Sigmoid colon (tissue), 7 donors: ENCODE measurements at places on chromosomes 6 and 20. TPM values are rescaled to one million over a fixed set of nuclear protein-coding genes. Genes with fewer than 3 reads are reported as not detected.

GRCh38 chr6:118719351-118720124, 68.1 kb upstream of the CEP85L start:
- no peak for DNase-seq

DNA sequence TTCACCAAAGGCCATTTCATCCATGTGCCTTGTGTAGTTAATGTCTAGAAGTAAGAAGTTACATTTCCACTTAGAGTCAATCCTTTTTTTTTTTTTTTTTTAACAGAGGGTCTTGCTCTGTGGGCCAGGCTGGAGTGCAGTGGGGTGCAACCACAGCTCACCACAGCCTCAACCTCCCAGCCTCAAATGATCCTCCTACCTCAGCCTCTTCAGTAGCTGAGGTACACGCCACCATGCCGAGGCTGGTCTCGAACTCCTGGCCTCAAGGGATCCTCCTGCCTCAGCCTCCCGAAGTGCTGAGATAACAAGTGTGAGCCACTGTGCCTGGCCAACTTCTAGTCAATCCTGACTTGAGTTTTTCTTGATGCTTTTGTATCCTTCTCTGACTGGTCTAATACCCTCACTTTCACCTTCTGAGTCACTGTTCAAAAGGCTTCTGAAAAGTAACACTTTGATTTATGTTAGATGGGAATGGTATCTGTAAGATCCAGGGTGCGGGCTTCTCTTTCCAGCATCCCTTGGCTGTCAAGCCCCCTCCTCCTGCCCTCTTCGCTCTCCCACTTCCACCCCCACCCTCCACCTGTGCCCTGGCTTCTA, 22.1 kb downstream of the TRAM2 start:
- DNase-seq, result no peak

DNA sequence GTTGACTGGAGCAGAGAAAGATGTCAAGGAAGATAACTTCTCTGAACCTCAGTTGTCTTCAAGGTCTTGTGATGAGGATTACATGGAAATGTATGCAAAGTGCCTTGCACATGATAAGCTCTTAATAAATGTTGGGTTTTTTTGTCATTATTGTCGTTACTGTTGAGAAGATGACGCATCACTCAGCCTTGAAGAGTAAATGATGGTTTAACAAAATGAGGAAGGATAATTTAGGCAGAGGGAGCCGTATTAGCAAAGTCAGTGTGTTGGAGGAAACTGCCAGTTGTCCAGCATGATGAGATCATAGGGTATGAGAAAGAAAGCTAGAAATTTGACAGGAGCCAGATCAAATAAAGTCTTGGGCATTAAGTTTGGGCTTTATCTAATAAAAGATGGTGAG, 8.8 kb upstream of the SUPT3H start:
- no peak for DNase-seq

GRCh38 chr6:90319044-90319443, 22.4 kb upstream of the BACH2 start:
- no peak for DNase-seq

- no peak for DNase-seq
These were observed 121.7 kb downstream of the NKAIN2 start for GRCh38 chr6:123925350-123925749.

The SSTR4 gene
- polyA plus RNA-seq, result not detected

DNA sequence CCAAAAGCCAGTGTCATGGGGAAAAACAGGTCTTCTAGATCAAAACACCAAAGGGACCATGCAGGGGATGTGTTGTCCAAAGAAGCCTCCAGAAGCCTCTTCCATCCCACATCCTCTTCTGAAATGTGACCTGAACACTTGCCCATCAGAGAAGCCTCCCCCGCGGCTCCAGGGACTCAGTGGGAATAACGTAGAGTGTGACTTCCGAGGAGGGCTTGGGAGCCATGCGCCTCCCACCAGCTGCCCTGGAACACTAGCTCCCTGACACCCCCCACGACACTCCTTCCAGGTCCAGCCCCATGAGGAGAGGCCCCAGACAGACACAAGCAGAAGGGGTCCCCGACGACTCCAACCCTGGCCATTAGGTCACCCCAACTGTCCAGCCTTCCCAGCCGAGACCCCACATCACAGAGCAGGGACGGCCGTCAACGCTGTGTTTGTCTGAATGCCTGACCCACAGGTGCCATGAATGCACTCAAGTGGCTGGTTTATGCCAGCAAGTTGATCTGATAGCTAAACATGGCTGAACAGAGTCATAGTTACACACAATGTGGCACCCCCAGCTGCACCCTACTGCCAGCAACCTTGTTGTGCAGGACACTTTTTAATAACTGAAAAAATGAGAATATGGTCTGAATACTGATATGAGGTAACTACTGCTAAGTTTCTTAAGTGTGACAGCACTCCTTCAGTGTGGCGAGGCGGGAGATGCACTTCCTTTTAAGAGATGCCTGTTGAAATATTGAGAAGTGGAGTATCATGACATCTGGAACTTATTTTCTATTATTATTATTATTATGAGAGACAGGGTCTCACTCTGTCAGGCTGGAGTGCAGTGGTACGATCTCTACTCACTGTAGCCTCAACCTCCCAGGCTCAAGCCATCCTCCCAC, 58.0 kb downstream of the GINS1 start:
- peak; percentile 49 for DNase-seq

GRCh38 chr6:13427801-13428582, 59.4 kb downstream of the GFOD1 start:
- DNase-seq, result no peak

GRCh38 chr6:42935322-42935721, 6.0 kb downstream of the CNPY3 start:
- no peak for DNase-seq

The RPL10A gene
- 2,051 TPM for polyA plus RNA-seq

The CCN2 gene
- polyA plus RNA-seq, result 7.4 TPM

- DNase-seq, result no peak
These were observed 53.3 kb downstream of the CHMP4B start for GRCh38 chr20:33864324-33864963.

DNA sequence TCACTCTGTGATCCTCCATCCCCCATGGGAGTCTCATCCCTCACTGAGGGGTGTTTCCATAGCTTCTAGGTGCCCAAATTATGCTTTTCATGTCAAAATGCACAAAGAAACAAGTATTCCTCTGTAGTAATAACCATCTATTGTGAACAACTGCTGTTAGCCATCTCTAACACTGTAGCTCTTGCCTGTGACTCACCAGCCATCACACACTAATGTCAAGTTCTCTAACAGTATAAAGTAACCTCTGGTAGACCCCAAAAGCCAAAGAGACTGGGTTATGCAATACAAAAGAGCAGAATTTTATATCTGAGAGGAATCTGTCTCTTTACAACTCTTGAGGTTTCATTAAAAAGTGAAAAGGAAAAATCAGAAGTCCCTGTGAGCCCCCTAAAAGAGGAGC, 25.4 kb upstream of the IYD start:
- no peak for DNase-seq

GRCh38 chr6:75935473-75935793, 137.0 kb downstream of the IMPG1 start:
- DNase-seq, result no peak

GRCh38 chr20:24488800-24489175, 19.4 kb downstream of the SYNDIG1 start:
- no peak for DNase-seq

The ABHD16B gene
- polyA plus RNA-seq, result 0.44 TPM

The KCNK5 gene
- polyA plus RNA-seq, result 8.6 TPM

The CAGE1 gene
- 0.04 TPM for polyA plus RNA-seq

DNA sequence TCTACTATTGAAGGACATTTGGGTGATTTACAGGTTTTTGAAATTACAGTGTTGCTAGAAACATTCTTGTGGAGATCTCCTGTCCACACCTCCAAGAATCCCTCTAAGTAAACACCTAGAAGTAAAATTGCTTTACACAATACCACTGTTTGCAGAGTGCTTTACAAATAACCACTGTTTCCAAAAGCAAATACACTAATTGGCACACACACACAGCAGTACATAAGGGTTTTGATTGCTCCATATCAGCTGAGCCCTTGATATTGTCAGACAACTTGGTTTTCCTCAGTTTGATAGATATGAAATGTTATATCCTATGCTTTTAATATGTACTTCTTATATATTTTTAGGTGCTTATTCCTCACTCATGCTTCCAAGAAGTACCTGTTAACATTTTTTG, 6.3 kb downstream of the HMGN4 start:
- no peak for DNase-seq

DNA sequence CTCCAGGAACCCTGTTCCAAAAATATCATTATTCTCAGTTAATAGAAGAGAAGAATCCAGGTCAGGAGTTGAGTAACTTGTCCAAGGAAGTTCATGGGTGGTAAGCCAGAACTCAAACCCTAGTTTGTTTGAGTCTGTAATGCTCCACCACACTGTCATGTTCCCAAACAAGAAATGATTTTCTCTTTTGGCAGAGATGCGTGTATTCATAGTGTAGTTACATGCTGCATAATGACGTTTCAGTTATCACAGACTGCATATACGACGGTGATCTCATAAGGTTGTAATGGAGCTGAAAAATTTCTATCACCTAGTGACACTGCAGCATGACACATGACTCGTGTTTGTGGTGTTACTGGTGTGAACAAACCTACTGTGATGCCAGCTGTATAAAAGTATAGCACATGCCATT, 102.6 kb downstream of the TULP4 start:
- no peak for DNase-seq

The RIPOR2 gene
- polyA plus RNA-seq, result 29.7 TPM

DNA sequence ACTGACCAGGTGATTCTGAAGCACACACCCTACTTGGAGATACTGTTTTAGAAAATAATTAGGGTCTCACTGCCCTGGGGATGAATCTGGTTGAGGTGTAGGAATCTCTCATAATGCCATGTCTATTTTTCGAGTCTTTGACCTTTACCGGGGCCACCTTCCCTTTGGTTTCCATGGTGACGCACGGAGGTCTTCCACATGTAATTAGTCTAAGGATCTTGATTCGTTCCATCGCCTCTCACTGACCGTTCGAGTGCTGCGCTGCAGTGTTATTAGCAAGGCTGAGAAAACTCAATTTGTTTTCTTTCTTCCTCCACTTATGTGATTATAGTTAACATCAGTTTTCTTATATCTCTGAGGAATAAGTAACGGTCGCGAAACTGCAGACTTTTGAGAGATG, 144.3 kb upstream of the SPACA1 start:
- no peak for DNase-seq

The PPDPF gene
- polyA plus RNA-seq, result 658 TPM

DNA sequence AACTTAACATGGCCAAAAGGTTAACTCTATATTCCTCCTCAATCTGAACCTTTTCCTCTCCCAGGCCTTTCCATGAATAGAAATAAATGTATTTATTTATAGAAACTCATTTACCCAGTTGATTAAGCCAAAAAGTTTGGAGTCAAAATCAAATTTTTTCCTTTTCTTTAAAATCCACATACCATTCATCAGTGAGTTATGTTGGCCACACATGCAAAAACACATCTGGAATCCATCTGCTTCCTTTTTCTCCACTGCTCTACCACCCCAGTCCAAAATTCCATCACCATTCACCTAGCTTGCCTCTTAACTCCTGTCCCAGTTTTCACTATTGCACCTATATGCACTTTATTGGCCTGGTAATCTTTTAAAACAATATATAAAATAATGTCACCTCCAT, 62.4 kb upstream of the TMEM200A start:
- DNase-seq, result no peak

GRCh38 chr6:155472886-155473285, 17.2 kb upstream of the NOX3 start:
- no peak for DNase-seq

The PI3 gene
- polyA plus RNA-seq, result 84.1 TPM

The BPI gene
- polyA plus RNA-seq, result not detected

- no peak for DNase-seq
These were observed 13.0 kb downstream of the ZC3H12D start for GRCh38 chr6:149471801-149472200.

- no peak for DNase-seq
These were observed 3.6 kb upstream of the EMILIN3 start for GRCh38 chr20:41370176-41370575.

- no peak for DNase-seq
These were observed 10.0 kb upstream of the ARMC2 start for GRCh38 chr6:108838101-108838717.

- DNase-seq, result no peak
These were observed 20.7 kb upstream of the ADGB start for GRCh38 chr6:146578054-146578453.

- peak; percentile 85 for DNase-seq
These were observed 17.9 kb upstream of the CST3 start for GRCh38 chr20:23655491-23656211.

- DNase-seq, result no peak
These were observed 8.7 kb upstream of the DSP start for GRCh38 chr6:7532821-7533220.

- no peak for DNase-seq
These were observed 261.1 kb upstream of the RGS17 start for GRCh38 chr6:153392156-153392555.

The TXLNB gene
- not detected for polyA plus RNA-seq

The SLC22A7 gene
- not detected for polyA plus RNA-seq

- no peak for DNase-seq
These were observed 104.2 kb upstream of the DST start for GRCh38 chr6:56746767-56747504.

The RIMS1 gene
- not detected for polyA plus RNA-seq

The ADGB gene
- 0.13 TPM for polyA plus RNA-seq

- DNase-seq, result peak; percentile 73
These were observed 1.4 kb upstream of the PPP1R18 start for GRCh38 chr6:30687659-30688431.

DNA sequence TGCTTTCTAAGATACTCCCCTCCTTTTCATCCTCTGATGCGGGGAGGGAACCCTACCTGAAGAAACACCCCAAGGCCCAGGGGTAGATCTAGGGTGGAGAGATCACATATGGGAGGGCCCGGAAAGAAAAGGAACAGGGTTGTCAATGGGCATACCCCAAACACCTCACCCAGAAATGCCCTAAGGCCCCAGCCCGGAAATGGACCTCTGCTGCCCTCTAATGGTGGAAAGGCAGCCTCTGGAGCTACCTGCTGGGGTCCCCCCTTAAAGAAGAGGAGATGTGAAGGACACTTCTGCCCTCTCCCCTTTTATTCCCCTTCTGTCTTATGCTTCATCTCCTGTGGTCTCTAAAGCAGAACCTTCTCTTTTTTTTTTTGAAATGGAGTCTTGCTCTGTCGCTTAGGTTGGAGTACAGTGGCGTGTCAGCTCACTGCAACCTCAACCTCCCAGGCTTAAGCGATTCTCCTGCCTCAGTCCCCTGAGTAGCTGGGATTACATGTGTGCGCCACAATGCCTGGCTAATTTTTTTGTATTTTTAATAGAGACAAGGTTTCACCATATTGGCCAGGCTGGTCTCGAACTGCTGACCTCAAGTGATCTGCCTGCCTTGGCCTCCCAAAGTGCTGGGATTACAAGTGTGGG, 458 bp upstream of the ARMC12 start:
- DNase-seq, result peak; percentile 85

DNA sequence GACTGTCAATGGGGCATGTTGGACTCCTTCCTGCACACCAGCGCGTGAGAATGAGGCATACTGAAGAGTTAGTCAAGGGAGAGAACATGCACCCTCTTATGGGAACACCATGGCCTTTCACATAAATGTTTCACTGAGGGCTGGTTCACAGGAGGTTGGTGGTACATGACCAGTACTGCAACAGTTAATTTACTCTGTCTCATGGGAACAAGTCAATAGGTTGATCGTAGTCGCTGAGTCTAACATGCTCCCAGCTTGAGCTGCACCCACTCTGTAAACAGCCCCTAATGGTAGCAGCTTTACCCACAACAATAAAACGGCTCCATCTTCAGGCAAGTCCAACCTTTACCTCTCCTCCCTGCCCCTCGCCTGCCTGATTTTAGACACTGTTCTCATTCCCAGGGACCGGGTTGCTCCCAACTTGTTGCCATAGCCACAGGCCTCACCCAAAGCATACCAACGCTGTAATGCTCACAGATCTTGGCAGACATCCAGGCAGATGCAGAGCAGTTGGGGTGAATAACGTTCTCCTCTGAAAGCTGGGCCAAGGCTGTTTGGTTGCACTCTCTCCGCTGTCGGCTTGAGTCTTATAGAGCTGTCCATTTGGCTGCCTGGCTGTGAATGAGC, 111.3 kb downstream of the LY86 start:
- peak; percentile 89 for DNase-seq
